ACHN (cell line): ENCODE measurements at places on chromosomes 4 and X.

GRCh38 chr4:106618956-106619355 is 250.4 kb upstream of the GIMD1 start:
- peak; percentile 7 for DNase-seq

DNA sequence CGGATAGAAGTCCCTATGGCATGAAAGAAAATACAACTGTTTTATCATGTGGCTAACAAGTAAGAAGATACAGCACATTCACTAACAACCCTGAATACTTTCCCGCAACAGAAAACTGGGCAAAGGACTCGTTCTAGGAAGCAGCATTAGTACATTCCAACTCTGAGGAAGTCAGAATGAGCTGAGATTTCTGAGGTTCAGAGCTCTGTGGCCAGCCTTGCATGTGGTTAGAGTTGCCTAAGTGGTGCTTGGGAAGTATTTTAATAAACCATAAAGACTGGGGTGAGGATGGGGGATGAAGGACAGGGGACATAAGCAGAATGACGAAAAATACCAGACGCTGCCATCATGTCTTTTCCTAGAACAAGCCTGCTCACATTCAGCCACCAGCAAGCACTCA is 82.2 kb downstream of the EFHC2 start:
- no peak for DNase-seq

DNA sequence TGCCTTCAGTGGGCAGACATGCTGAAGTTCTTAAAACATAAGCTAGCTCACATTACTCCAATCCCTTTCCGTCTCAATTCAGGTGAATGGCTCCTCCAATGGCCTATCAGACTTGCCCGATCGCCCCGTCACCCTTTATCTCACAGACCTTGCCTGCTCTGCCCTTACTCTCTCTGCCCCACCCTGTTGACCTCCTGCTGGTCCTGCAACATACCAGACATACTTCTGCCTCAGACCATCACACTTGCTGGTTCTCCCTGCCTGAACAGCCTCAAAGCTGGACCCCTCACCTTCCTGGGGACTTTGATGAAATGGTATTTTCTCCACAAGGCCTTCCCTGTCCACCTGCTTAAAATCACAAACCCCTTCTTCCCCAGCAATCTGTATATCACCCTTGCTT is 340.1 kb upstream of the NR3C2 start:
- DNase-seq, result peak; percentile 12

DNA sequence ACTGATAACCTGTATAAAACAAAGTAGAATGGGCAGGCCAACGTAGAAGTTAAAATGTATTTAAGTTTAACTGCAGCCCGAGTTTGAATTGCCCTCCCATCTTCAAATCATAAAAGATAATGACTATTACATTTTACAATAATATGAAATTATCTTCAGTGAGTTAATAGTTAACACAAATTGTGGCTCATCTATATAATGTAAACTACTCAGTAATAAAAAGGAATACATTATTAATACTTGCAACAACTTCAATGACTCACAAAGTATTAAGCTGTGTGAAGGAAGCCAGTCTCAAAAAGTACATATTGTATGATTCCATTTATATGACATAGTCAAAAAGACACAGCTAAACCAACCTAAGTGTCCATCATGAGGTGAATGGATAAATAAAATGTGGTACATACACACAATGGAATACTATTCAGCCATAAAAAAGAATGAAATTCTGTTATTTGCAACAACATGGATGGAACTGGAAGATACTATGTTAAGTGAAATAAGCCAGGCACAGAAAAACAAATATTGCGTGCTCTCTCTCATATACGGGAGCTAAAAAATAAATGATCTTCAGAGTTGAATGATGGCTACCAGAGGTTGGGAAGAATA is 7.8 kb downstream of the PLRG1 start:
- no peak for DNase-seq

DNA sequence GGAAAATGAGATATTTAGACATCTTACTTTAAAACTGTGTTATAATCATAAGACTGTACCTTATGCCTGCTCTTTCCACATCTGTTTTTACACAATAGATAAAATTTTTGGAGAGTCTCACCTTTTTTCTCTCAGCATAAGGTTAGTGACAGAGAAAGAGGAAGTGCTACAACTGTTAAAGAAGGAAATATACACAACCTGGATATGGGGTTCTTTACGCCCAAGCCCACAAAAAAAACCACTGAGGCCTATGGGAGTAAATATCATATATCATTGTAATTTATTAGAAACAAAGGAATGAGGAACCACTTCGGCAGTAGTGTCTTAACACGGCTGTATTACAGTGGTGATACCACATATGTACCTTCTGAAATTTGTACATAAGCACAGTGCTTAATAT is 265.9 kb upstream of the GK2 start:
- no peak for DNase-seq

- no peak for DNase-seq
Observed at GRCh38 chrX:151697522-151697921, 2.3 kb downstream of the PRRG3 start.

DNA sequence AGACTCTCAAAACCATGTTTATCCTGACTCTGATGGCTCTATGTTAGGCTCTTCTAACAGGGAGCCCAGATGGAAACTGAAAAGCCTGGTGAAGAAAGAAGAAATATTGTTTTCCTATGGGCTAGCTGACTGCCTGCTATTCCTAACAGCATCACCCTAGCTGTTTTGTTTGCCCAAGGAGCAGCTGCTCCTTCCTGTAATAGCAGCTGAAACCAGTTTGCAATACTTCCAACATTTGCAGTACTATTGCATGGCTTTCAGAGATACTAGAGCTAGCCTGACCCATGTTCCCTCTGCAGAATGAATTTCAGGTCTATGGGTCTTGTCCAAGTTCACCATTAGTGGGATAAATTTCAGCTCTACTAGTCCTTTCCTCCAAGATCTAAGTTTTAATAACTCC is 495.2 kb downstream of the INPP4B start:
- DNase-seq, result no peak

- no peak for DNase-seq
Observed at GRCh38 chr4:185541251-185541727, 6.0 kb upstream of the PDLIM3 start.

DNA sequence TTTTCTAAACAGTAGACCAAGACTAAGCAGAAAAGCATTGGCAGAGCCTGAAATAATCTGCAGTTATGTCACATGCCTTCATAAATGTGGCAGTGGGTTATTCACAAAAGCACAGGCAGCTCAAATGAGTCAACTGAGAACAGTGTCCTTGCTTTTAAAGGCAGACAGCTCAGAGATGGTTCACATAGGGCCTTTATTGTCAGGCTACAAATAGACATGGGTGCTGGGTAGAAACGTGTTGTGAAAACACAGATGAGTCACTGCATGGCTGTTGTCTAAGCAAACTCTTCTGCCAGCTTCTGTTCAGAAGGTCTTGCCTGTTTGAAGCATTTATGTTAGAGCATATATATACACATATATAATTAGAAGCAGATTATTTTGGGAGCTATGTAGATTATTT is 118.0 kb downstream of the SLC4A4 start:
- DNase-seq, result no peak
